ENCODE measurements at places on chromosomes 3 and 15. TPM values are rescaled to one million over a fixed set of nuclear protein-coding genes. Genes with fewer than 3 reads are reported as not detected.

Gene STAB1
- total RNA-seq: 0.13 TPM

Gene KCNMB2
- total RNA-seq: not detected

Gene PP2D1
- not detected for total RNA-seq

Gene MESP1
- 0.26 TPM for total RNA-seq

Gene LIPH
- 5.6 TPM for total RNA-seq

Gene MEGF11
- total RNA-seq: not detected

All from bronchial epithelial cell (primary cell).